ENCODE measurements at places on chromosomes 3 and 15. TPM values are rescaled to one million over a fixed set of nuclear protein-coding genes. Genes with fewer than 3 reads are reported as not detected.
A peak's percentile ranks its signal among the peaks of the same experiment; 100 is the strongest.

The GOLGA8J gene
- not detected for total RNA-seq

The MST1 gene
- total RNA-seq: 2.3 TPM

The CLDN18 gene
- 0.38 TPM for total RNA-seq

The MAP1A gene
- 5.9 TPM for total RNA-seq

The CYP19A1 gene
- total RNA-seq: 0.38 TPM

The IQCH gene
- total RNA-seq: 3.1 TPM

The ALDH1A3 gene
- total RNA-seq: 31.9 TPM

The TNIK gene
- total RNA-seq: 4.1 TPM

The MYRIP gene
- total RNA-seq: 3.1 TPM

DNA sequence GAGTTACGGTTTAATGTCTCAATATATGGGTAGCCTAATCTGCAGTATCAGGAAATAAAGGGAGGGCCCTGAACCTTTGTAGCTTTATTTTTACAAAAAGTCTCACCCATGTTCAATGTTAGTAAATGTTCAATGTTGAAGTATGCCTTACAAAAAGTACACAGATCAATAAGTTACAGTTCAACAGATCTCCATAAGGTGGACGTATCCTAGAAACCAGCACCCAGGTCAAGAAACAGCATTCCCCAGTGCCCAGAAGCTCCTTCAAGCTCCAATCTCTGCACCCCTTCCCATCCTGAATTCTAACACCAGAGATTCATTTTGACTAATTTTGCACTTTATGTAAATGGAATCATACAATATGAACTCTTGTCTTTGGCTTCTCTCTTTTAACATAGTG is 31.3 kb downstream of the COLQ start:
- H3K27ac ChIP-seq: no peak overlapping the region
- no peaks in the 10 kb centered on the region for H3K27me3 ChIP-seq
- H3K4me1 ChIP-seq: no peaks in the 10 kb centered on the region
- no peaks in the 10 kb centered on the region for H3K36me3 ChIP-seq

DNA sequence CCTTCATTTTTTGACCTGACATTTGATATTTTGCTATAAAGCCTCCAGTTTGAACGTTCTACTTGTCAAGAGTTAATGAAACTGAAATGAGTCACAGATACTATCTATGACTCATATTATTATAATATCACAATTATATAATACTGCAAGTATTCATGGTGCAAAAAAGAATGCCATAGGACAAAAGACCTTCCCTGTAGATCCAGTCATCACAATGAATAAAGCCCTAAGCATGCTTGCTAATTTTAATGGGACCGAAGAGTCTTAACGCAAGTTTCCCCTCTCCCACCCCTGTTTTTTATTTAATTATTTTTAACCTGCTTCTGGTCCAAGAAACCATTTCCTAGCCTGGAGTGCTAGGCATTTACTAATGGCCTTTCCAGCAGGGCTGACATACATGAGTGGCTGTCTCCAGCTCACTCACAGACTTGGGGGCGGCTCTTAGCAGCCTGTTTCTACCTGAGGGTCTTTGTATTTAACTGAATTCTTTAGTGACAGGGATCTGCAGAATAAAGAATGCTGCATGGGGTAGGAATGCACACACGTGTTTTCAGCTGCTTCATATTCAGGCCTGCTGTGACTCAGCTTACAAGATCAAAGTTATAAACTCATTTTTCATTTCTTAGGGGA is 61.2 kb downstream of the THBS1 start:
- no peak overlapping the region for H3K4me3 ChIP-seq
- no peak overlapping the region for H3K27ac ChIP-seq
- no peaks in the 10 kb centered on the region for H3K4me1 ChIP-seq
- no peaks in the 10 kb centered on the region for H3K27me3 ChIP-seq
- DNase-seq: no peak

- no peak overlapping the region for H3K27ac ChIP-seq
- H3K27me3 ChIP-seq: no peaks in the 10 kb centered on the region
- H3K4me1 ChIP-seq: peaks cover 6% of the 10 kb centered on the region
- DNase-seq: no peak
These were observed 49.5 kb downstream of the SLC25A26 start for GRCh38 chr3:66270288-66270687.

GRCh38 chr3:136194409-136195257 is 1.5 kb downstream of the MSL2 start:
- no peak for DNase-seq
- peaks cover 33% of the 10 kb centered on the region for H3K4me1 ChIP-seq
- peak overlapping the region; percentile 99 for H3K27ac ChIP-seq

- H3K27ac ChIP-seq: peak overlapping the region; percentile 93
- peaks cover 44% of the 10 kb centered on the region for H3K4me1 ChIP-seq
- no peak for DNase-seq
- H3K4me3 ChIP-seq: no peak overlapping the region
- no peaks in the 10 kb centered on the region for H3K27me3 ChIP-seq
- no peaks in the 10 kb centered on the region for H3K36me3 ChIP-seq
These were observed 15.3 kb downstream of the TNK2 start for GRCh38 chr3:195893044-195893395.

DNA sequence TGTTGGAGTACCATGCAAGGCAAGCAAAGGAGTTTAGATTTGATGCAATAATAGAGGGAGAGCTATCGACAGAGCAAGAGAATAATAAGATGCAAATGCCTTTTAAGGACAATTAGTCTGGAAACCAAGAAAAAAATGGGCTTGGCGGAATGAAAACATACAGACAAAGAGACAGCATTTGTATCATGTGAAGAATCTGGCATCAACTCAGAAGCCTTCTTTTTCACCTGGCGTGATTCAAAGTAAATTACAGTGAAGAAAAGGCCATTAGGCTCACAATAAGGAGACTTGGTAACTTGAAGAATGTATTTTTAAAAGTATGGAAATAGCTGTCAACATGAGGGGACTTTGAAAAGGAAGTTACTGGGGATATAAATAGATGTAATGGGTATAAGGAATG is 521.2 kb upstream of the GOLIM4 start:
- H3K4me3 ChIP-seq: no peak overlapping the region
- no peaks in the 10 kb centered on the region for H3K4me1 ChIP-seq

DNA sequence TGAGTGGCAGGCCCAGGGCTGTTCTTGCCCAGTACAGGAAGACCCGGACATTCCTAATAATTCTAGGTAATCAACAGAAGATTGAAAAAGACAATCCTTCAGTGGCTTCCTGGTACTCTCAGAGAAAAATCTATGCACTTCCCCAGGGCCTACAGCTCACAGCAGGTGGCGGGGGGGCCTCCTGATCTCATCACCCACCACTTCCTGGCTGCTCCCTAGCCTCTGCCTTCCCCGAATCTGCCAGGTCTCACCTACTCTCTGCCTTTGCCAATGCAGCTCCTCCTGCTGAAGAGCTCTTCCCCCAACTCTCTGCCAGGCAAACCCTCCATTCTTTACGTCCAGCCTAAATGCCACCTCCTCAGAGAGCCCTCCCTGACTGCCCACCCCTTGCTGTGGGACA is 37.5 kb downstream of the EHD4 start:
- peak overlapping the region; percentile 86 for H3K27ac ChIP-seq
- H3K4me3 ChIP-seq: peak overlapping the region; percentile 12
- no peaks in the 10 kb centered on the region for H3K27me3 ChIP-seq
- no peaks in the 10 kb centered on the region for H3K36me3 ChIP-seq
- H3K4me1 ChIP-seq: peaks cover 99% of the 10 kb centered on the region

GRCh38 chr3:120048355-120049041 is 45.7 kb downstream of the GSK3B start:
- H3K27me3 ChIP-seq: no peaks in the 10 kb centered on the region
- H3K4me1 ChIP-seq: no peaks in the 10 kb centered on the region
- no peak for DNase-seq
- H3K27ac ChIP-seq: no peak overlapping the region
- no peaks in the 10 kb centered on the region for H3K36me3 ChIP-seq
- no peak overlapping the region for H3K4me3 ChIP-seq

- H3K4me1 ChIP-seq: no peaks in the 10 kb centered on the region
- no peak overlapping the region for H3K27ac ChIP-seq
- H3K27me3 ChIP-seq: no peaks in the 10 kb centered on the region
- no peaks in the 10 kb centered on the region for H3K36me3 ChIP-seq
- no peak overlapping the region for H3K4me3 ChIP-seq
These were observed 152.9 kb downstream of the MECOM start for GRCh38 chr3:169510693-169511010.

DNA sequence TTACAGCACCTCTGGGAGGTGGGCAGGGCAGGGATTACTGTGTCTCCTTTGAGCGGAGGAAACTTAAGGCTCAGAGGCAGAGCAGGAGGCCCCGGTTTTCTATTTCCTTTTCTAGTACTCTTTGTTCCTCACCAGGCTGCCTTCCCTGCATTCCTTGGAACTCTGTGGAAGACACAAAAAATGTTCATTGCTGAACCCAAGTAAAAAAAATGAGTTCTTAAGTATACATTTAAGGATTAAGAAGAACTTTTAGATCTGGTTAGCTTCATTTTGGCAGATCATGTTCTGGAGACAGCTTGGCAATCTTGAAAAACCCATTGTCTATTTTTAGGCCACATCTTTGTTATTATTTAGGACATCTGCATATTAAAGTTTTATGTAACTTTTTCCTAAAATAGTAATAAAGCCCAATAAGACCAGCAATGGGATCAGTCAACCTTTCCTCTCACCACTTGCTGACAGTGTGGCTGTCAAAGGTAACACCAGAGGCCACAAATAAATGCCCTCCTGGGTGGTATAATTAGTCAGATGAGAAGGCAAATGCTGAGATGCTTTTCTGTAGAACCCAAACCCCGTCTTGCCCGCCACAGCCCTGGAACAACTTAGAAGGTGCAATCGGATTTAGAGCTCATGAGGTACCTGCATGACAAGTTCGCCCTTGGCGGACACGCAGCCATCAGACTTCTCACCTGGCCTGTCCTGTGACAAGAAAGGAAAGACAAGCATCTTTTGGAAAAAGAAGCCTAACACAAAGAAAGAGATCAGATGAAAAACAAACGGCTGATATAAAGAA is 97.2 kb downstream of the DGKG start:
- no peak for DNase-seq
- H3K27ac ChIP-seq: peak overlapping the region; percentile 65

GRCh38 chr15:88900309-88900981 is 5.1 kb upstream of the HAPLN3 start:
- H3K4me1 ChIP-seq: peaks cover 18% of the 10 kb centered on the region
- H3K4me3 ChIP-seq: no peak overlapping the region
- H3K27ac ChIP-seq: no peak overlapping the region
- H3K36me3 ChIP-seq: peaks cover 21% of the 10 kb centered on the region
- DNase-seq: no peak
- H3K27me3 ChIP-seq: no peaks in the 10 kb centered on the region

DNA sequence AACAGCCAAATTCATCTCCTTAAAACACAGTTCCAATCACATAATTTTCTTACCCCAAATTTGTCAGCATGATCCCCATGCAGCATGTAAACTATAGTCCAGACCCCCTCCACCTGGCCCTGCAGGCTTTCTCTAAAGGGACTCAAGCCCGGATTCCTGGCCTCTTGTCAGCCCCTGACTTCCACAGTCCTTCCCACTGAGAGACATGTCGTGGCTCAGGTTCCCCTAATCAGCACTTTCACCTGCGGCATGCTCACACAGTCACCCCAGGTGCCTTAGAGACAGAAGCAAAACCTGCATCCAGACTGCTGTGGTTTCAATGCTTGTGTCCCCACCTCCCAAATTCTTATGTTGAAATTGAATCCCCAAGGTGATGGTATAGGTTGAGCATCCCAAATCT is 372.7 kb upstream of the ATP10A start:
- H3K36me3 ChIP-seq: no peaks in the 10 kb centered on the region
- H3K4me3 ChIP-seq: no peak overlapping the region
- no peaks in the 10 kb centered on the region for H3K27me3 ChIP-seq

- no peak for DNase-seq
- H3K36me3 ChIP-seq: no peaks in the 10 kb centered on the region
- H3K27ac ChIP-seq: no peak overlapping the region
- H3K4me3 ChIP-seq: no peak overlapping the region
- H3K27me3 ChIP-seq: no peaks in the 10 kb centered on the region
These were observed 47.4 kb downstream of the SEMA6D start for GRCh38 chr15:47764666-47765065.

DNA sequence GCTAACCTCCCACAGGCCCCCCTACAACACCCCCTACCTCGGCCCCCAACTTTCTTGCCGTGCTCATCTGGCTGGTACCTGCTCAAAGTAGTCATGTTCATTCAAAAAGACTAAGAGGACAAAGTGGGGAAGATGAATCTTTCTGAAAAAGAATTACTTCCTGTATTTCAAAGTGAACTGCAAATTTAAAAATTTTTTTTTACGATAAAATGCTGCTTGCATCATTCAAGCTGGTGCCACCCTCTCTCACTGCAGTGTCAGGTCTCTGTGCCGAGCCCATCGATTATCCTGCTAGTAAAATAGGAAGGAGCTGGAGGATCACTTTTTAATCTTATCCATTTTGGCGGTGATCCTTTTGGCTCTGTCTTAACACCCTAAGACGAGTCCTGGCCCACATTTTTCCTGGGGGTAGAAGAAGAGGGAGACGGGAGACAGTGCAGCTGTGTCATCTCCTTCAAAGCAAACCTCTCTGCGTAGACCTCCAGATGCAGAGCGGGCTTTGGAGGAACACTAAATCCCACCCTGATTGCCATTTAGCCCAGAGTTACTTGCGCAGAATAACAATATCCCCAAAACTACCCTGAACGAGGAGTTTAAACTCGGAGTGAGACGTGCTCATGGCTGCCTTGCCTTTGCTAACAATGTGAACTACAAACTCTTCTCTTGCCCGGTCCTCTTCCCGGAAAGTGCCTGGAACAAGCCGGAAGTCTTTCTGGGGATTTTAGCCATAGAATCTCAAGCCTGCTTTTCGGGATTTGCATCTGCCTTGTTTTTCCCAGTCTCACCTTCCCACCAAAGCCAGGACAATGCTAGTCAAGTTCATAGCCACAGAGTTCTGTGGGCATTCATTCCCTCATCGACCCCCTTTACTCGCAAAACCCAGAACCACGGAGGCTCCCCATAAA is 66.2 kb upstream of the CGNL1 start:
- no peak for DNase-seq
- H3K27me3 ChIP-seq: no peaks in the 10 kb centered on the region
- H3K4me3 ChIP-seq: no peak overlapping the region
- H3K36me3 ChIP-seq: no peaks in the 10 kb centered on the region
- H3K27ac ChIP-seq: no peak overlapping the region

DNA sequence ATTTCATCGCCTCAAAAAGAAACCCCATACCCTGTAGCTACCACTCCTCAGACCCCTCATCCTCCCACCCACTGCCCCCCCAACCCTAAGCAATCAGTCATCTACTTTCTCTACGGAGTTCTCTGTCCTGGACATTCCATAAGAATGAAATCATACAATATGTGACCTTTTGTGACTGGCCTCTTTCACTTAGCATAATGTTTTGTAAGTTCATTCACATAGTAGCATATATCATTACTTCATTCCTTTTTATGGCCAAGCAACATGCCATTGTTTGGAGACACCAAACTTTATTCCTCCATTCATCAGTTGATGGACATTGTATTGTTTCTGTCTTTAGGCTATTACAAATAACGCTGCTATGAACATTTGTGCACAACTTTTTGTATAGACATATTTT is 64.2 kb downstream of the TNIK start:
- no peak overlapping the region for H3K27ac ChIP-seq
- no peaks in the 10 kb centered on the region for H3K27me3 ChIP-seq
- no peak overlapping the region for H3K4me3 ChIP-seq
- no peaks in the 10 kb centered on the region for H3K4me1 ChIP-seq
- no peak for DNase-seq
